ENCODE measurements at places on chromosomes 16 and 17.

DNA sequence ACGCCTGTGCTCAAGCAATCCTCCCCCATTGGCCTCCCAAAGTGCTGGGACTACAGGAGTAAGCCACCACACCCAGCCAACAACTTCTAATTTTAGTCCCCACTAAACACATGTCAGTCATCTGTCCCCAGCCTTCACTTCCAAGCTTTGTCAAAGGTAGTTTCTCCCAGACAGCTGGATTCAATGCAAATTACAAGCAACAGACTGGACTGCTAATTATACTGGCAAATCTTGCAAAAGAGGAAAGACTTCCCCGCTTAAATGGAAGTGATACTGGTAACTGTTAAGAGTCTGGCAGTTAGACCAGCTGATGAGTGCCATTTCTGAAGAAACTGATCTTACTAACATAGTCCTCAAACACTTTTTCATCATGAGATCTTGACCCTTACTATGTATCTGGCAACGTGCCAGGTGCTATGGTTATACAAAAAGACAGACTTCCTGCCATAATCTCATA, 8.2 kb upstream of the GGA2 start:
- no peak for DNase-seq

DNA sequence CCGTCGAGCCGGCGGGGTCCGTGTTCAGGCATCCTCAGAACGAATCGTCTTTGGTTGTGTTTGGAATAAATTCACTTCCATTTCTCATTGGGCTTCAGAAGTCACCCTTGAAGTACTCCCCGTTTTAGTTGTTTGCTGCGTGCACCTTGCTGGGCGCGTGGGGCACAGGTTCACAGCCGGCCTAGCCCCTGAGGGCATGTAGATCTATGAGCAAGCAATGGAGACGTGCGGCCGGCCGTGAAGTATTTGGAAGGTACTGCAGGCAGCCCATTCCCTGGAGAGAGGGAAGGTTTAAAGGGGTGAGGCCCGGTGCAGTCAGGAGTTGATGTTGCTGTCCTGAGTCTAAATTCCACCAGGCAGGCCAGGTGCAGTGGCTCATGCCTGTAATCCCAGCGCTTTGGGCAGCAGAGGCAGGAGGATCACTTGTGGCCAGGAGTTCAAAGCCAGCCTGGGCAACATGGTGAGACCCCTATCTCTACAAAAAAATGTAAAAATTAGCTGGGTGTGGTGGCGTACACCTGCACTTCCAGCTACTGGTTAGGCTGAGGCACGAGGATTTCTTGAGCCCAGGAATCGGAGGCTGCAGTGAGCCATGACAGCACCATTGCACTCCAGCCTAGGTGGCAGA, 714 bp downstream of the ACSF3 start:
- DNase-seq: peak; percentile 19

- DNase-seq: no peak
These were observed 317.2 kb downstream of the C16orf95 start for GRCh38 chr16:87000001-87000400.

GRCh38 chr17:16007439-16007838, 7.8 kb downstream of the TTC19 start:
- no peak for DNase-seq

- no peak for DNase-seq
These were observed 40.9 kb downstream of the SRCIN1 start for GRCh38 chr17:38564869-38565268.

DNA sequence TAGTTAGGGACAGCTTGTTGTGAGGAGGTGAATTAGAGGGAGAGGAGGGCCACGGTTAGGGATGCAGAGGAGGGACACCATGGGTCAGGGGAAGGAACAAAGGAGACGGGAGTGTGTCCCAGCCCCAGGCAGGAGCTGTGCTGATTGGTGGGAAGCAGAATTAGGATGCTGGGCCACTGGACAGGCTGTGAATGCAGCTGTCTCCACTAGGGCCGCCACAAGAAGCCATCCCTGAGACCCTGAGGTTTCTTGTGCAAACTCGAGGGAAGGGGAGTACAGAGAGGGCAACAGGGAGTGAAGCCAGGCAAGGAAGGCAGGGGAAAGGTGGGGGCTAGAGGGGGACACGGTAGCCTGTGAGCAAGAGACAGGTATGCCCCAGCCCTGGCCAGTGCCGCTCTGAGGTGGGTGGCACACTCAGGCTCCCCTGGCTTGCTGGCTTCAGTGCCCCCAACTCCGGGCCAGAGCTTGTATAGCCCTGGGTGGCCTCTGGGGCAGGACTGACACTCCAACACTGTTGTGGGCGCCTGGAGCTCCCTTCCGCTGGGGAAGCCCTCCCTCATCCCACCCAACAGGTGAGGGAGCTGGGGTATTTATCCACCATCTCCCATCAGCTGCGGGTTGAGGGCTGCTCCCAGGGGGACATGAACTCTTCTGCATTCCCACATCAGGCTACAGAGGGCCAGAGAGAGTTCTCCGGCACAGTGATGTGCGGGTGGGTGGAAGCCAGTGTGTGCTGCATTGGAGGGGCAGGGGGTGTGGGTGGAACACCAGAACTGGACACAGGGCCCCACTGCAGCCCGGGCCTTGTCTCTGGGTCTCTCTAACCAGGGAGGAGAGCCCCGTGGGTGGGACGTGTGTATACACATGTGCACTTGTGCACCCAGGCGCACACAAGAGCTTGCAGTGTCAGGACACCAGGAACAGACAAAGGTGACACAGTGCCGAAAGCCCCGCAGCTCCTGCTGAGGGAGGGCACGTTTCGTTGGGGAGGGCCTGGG, 8.3 kb upstream of the SPPL2C start:
- no peak for DNase-seq

Data from RPMI8226 (cell line).